ENCODE measurements at places on chromosomes 4 and X.

GRCh38 chrX:31366041-31366440 lies 294.2 kb upstream of the FTHL17 start:
- DNase-seq, result no peak

DNA sequence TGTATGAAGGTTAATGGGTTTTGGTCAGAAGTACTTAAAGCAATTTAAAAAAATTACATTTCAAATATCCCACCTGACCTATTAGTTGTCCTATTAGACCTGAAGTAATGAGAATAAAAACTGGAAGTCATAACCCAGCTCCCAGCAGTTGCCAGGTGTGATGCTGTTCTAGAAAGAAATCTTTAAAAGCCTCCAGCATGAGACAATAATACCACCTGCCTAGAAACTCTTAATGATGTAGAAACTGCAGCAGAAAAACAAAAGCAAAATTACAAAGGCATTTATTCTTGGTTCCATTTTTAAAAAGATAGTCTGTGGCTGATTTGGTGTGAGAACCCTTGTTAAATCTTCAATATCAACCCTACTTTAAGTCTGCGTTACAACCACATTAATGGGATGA lies 1137.7 kb upstream of the TENM3 start:
- DNase-seq, result no peak

- DNase-seq, result no peak
Observed at GRCh38 chr4:2793586-2794485, 951 bp downstream of the SH3BP2 start.

DNA sequence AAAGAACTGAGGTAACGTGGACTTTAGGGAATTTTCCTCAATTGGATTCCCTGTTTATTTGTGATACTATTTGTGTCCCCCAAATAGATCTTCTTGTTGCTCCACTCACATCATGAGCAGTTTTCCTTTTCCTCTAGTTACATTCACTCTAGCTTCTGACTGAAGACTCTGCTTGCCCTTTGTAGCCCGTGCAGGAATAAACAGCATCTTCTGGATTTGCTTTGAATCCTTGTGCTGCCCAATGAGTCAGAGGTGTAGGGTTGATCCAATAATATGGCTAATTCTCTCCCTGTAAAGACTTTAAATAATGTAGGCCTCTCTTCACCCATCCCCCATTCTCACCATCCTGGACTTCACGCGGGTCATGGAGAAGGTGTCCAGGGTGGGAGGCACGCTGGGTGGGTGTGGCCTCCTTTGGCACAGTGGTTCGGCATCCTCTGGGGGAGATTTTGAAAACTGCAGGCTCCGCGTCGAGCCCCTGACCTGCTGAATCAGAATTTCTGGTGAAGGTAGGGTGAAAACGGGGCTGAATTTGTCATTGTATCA lies 9.0 kb downstream of the HAND2 start:
- DNase-seq, result no peak

DNA sequence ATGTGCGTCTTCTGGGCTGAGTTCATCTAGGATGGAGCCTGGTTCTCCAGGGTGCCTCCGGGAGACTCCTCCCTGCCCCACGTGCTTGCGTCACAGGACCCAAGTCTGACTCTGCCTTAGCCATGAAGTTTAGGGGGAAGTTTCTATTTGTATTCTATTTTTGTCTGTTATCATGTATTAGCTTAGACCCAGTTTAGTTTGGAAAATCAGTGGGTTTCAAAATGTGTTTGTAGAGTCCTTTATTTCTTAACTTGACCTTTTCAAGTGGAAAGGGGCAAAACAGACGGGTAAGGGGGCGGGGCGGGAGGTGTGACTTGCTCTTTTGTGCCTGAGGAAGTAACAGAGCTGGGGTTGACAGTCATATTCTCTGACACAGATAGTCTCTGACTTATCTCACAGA lies 86.0 kb downstream of the HTT start:
- DNase-seq, result no peak

- no peak for DNase-seq
Observed at GRCh38 chrX:19742826-19743225, 144.6 kb downstream of the SH3KBP1 start.

- no peak for DNase-seq
Observed at GRCh38 chr4:125849869-125850268, 535.1 kb downstream of the FAT4 start.

DNA sequence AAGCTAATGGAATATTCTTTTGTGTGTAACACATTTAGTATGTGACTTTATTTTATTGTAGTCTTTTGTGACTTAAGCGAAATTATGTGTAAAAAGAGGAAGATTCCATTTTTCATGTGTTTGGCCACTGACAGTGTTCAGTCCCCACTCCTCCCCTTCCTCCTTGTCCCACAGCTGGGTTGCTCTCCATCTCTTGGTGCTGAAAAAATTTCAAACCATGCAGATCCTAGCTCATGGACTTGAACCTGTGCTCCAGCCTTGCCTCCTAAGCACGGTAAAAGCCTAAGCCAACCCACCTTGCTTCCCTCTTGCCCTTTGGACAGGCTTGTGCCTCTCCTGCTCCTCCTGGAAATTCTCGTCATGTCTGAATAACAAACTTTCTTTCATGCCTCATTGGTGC lies 2008.5 kb upstream of the TENM3 start:
- no peak for DNase-seq

GRCh38 chr4:156137679-156138473 lies 184.2 kb upstream of the CTSO start:
- peak; percentile 19 for DNase-seq

GRCh38 chr4:151766691-151767090 lies 5.9 kb upstream of the GATB start:
- DNase-seq, result no peak

GRCh38 chrX:97479106-97479890 lies 595.6 kb downstream of the RPA4 start:
- DNase-seq, result no peak

- no peak for DNase-seq
Observed at GRCh38 chrX:24225265-24225664, 75.7 kb downstream of the ZFX start.

- DNase-seq, result no peak
Observed at GRCh38 chr4:37799941-37800554, 26.4 kb upstream of the PGM2 start.

GRCh38 chr4:51963841-51964517 lies 56.2 kb downstream of the LRRC66 start:
- DNase-seq, result no peak

DNA sequence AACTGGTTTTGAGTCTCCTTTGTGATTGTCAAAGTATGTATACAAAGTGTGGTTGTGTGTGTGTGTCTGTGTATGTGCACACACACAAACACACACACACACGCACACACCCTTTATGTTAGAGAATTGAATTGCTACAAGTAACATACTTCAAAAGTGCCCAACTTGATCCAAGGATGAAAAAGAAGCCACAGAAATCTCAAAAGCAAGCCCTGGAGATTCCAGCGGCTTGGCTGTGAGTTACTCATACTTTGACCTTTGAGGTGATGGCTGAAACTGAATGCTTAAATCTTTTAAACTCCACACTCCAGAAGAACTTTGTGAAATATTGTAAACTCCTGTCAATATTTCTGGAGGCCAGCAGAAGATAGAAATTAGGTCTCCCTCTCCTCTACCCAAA lies 168.4 kb upstream of the NRK start:
- DNase-seq, result no peak

- no peak for DNase-seq
Observed at GRCh38 chr4:36081185-36081584, 163.1 kb downstream of the ARAP2 start.

GRCh38 chr4:13527981-13528820 lies 16.1 kb downstream of the NKX3-2 start:
- no peak for DNase-seq

- no peak for DNase-seq
Observed at GRCh38 chr4:147318586-147318985, 162.3 kb upstream of the EDNRA start.

Data from NCI-H446 (cell line).